Adipocyte (in vitro differentiated cells): ENCODE measurements at places on chromosomes 12 and 14.

DNA sequence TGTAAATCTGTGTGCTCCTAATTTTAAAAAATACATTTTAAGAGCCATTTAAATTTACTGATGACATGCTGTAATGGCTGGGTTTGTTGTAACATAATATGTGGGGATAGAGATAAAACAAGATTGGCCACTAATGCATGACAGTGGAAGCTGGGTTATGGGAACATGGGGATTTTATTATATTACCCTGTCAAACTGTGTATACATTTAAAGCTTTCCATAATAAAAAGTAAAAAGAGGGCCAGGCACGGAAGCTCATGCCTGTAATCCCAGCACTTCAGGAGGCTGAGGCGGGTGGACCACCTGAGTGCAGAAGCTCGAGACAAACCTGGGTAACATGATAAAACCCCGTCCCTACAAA, 9.1 kb downstream of the TMEM233 start:
- no peak for DNase-seq

- peak; percentile 80 for DNase-seq
Measured at GRCh38 chr14:81453166-81453766, 53.1 kb upstream of the STON2 start.

GRCh38 chr12:118984161-118984943, 3.0 kb downstream of the SRRM4 start:
- no peak for DNase-seq

- DNase-seq, result no peak
Measured at GRCh38 chr14:56125772-56126636, 7.8 kb downstream of the PELI2 start.

DNA sequence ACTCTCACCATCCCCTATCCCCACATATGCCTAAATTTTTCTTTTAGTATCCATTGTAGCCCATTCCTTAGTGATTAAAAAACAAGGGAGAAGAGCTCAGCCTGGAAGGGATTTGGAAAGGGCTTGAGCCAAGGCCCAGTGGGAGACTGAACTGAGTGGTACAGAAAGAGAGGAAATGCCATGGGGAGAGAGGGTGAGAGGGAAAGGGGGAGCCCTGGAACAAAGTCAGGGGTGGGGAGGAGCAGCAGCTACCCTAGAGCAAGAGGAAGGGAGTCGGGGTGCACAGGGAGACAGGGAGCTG, 2.6 kb upstream of the ATN1 start:
- no peak for DNase-seq

DNA sequence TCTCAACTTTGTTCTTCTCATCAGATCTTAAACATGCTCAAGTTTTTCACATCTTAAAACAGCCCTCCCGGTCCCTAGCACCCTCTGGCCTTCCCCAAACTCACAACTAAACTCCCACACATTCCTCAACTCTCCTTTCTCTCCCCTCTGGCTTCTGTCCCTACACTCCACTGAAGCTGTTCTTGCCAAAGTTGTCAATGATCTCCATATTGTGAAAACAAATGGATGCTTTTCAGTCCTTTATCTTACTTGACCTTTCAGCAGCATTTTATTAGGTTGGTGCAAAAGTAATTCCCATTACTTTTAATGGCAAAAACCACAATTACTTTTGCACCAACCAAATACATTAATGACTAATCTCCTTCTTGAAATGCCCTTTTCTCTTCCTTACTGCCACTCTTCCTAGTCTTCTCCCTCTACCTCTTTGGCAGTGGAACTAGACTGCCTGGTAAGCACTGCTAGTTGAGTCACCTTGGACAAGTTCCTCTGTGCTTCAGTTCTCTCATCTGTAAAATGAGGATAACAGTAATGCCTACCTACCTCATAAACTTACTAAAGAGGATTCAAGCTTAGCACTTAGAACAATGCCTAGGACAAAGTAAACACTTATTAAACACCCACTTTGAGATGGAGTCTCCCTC, 16.0 kb downstream of the CERS5 start:
- no peak for DNase-seq

- DNase-seq, result no peak
Measured at GRCh38 chr12:8655421-8655820, 7.2 kb downstream of the MFAP5 start.

DNA sequence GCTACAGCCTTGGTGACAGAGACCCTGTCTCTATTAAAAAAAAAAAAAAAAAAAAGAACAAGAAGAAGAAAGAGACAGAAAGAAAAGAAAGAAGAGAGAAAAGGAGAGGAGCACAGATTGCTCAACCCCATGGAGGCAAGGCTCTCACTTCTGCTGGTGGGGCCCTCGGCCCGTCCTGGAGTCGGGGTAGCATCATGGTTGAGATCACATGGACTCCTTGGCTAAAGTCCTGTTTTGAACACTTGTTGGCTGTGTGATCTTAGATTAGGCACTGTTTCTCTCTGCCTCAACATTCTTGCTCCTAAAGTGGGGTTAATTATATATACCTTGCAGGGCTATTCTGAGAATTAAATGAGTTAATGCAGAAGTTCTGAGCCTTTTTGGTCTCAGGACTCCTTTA, 207.7 kb downstream of the CACNA1C start:
- DNase-seq, result no peak

GRCh38 chr12:4107436-4107878, 166.1 kb upstream of the CCND2 start:
- DNase-seq, result peak; percentile 43

- no peak for DNase-seq
Measured at GRCh38 chr12:57150400-57151000, 3.1 kb upstream of the LRP1-AS start.

GRCh38 chr12:97177481-97177880, 270.4 kb downstream of the NEDD1 start:
- no peak for DNase-seq

DNA sequence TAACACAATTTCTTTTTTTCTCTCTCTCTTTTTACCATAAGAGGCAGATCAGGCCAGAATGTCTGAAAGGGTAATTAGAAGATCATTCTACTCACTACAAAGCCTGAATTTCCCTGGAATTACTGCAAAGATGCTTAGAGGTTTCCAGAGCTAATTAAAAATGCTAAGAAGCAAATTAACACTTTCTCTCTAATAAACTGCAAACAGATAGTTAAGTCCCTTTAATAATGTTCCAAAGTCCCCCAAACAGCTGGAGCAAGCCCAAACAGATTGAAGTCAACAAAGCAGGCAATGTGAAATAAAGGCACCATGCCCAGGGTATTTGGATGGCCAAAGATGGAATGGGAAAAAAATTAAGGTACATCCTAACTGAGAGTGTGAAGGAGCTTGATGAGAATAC, 208.8 kb upstream of the LRFN5 start:
- DNase-seq, result no peak

GRCh38 chr12:123034865-123035264, 54.4 kb downstream of the ARL6IP4 start:
- DNase-seq, result peak; percentile 48

DNA sequence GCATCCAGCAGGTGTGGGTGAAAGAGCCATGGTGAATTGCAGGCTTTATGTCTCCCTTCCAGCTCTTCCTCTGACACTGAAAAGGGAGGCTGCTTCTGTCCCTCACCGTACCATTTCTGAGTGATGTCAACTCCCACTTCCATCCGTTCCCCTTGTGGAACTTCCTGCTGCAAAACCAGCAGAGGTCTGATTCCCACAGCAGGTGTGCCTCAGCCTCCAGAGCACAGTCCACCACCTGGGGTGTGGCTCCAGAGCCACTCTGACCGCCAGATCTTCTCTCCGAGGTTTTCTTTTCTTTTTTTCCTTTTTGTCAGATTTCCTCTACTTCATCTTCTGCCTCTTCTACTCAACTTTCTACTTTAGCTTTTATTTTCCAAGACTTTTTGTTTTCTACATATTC, 62.7 kb downstream of the CDC42BPB start:
- DNase-seq, result no peak

- no peak for DNase-seq
Measured at GRCh38 chr14:34718750-34719304, 4.4 kb upstream of the CFL2 start.

GRCh38 chr12:58529897-58530741, 390.2 kb downstream of the LRIG3 start:
- DNase-seq, result peak; percentile 93

- no peak for DNase-seq
Measured at GRCh38 chr12:119089380-119090013, 89.2 kb upstream of the HSPB8 start.

DNA sequence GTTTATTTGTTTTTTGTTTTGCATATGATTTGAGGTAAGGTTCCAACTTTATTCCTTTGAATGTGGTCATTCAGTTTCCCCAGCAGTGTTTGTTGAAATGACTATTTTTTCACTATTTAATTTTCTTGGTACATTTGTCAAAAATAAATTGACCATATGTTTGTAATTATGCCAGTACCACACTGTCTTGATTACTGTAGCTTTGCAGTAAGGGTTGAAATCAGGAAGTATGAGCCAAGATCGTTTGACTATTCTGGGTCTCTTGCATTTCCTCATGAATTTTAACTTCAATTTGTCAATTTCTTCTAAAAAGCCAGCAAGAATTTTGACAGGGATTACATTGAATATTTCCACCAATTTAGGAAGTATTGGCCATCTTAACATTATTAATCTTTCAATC, 199.3 kb upstream of the PPFIA2 start:
- DNase-seq, result peak; percentile 13

GRCh38 chr14:70716958-70717357, 75.2 kb downstream of the TTC9 start:
- DNase-seq, result no peak

GRCh38 chr12:48795550-48796455, 6.9 kb upstream of the ADCY6 start:
- peak; percentile 91 for DNase-seq

- peak; percentile 24 for DNase-seq
Measured at GRCh38 chr12:20800160-20800559, 10.3 kb upstream of the SLCO1B3 start.

- DNase-seq, result peak; percentile 1
Measured at GRCh38 chr12:113005762-113006161, 27.4 kb downstream of the OAS2 start.
